ENCODE measurements at places on chromosomes 16 and 17.

DNA sequence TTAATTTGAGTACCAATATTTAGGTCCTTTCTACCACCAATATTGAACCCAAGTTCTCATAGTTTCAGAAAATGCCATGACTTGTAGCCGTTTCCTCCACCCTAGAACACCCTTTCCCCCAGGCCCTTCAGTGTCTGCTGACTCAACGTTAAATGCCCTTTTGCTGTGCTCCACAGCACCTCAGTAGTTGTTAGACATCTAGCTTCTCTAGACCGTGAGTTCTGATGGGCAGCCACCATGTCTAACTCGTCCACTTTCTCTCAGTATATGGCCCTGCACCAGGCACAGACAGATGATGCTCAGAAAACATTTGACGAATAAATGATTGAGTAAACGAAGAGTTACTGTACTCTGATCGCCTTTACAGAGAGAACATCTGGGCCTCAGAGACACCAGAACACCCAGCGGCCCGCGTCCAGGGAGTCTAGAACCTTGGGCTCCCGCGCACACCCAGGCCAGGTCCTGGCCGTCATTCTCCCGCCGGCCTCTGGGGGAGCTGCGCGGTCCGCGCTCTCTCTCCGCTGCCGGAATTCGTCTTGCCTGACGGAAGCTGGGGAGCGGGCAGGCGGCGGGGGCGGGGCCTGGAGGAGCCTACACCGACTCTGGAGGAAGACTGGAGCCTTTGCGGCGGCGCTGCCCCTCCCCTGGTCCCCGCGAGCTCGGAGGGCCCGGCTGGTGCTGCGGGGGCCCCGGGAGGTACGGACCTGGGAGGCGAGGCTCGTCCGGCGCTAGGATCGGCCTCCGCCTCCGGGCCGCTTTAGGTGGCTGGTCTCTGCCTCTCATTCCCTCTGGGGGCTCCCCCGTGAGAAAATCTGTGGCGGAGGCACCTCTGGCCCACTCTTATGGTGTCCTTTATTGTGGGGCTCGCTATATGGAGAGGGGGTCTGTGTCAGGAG is at the start of gene NKIRAS2:
TSS of gene NKIRAS2 (plus strand) at position 582 of the 896 bp plus-strand sequence. CDS start 1,488 bp downstream, outside the sequence.
- peak; percentile 97 for DNase-seq

DNA sequence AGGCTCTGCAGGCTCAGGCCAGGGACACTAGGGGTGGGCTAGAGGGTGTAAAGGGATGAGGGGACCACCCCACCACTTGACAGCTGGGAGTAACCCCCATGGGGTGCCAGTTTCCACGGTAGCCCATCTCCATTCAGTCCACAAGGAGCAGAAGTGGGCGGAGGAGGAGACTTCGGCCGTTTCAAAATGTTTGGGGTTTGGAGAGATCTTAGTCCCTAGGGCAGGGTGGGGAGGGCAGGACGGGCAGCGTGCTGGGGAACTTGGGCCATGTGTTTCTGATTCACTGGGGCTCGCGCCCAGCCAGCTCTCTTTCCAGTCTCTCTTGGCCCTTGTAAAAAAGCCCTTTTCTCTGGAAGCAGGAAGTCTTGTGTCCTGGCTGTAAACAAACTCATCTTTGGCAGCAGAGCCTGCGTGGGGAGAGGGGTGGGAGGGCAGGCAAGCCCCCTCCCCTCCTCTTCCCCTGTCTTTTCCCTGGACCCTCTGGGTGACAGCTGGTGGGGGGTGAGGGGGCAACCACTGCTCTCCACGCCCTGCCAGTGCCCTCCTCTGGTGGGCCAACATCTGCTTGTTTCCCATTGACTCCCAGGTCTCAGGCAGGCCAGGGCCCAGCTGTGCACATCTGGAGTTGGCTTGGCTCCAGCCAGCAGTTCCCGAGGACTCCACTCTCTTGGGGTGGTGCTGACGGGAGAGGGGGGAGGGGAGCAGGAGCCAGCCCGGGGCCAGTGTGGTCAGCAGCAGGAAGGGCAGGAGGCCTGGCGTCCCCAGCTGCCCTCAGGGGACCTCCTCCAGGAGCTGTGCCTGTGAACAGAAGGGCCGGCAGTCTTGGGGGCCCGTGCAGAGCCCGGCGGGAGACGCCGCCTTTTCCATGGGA is 8.1 kb downstream of the CYGB start:
- DNase-seq = peak; percentile 84

- no peak for DNase-seq
These were observed 19.4 kb downstream of the TRPV1 start for GRCh38 chr17:3589784-3590183.

GRCh38 chr17:79113699-79114457 is 39.3 kb downstream of the ENGASE start:
- DNase-seq = no peak

GRCh38 chr17:70483624-70484023 is 314.3 kb downstream of the KCNJ2 start:
- no peak for DNase-seq

All from suppressor macrophage treated with lipopolysaccharide for 1 hour (primary cell).